Upper lobe of left lung (tissue), 6 donors: ENCODE measurements at places on chromosomes 4 and X. TPM values are rescaled to one million over a fixed set of nuclear protein-coding genes. Genes with fewer than 3 reads are reported as not detected.

PPP2R2C gene
- total RNA-seq, result 0.09 TPM

CXCR3 gene
- total RNA-seq, result 0.76 TPM

SLITRK2 gene
- 0.30 TPM for total RNA-seq

ARX gene
- total RNA-seq, result 0.39 TPM

ABCE1 gene
- 45.9 TPM for total RNA-seq

SORCS2 gene
- total RNA-seq, result 28.3 TPM

NUDT9 gene
- 18.2 TPM for total RNA-seq

RPL34 gene
- 382 TPM for total RNA-seq

DNA sequence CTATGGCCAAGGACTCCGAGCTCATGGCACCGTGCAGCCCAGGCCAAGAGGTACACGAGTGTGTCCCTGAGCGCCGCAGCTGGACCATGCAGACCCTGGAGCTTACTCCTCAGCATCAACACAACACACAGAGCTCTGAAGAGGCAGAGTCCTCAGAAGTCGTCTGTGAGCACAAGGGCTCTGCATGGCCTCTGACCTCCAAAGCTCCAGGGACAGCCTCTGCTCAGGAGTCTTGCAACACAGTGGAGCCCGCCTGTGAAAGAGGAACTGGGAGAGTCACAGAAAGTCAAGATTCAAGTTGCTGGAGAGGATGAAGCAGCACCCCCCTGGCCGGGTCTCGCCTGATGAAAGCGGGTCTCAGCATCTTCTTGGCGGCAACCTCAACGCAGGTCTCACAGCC, 2.9 kb downstream of the LRPAP1 start:
- peak; percentile 78 for DNase-seq

DNA sequence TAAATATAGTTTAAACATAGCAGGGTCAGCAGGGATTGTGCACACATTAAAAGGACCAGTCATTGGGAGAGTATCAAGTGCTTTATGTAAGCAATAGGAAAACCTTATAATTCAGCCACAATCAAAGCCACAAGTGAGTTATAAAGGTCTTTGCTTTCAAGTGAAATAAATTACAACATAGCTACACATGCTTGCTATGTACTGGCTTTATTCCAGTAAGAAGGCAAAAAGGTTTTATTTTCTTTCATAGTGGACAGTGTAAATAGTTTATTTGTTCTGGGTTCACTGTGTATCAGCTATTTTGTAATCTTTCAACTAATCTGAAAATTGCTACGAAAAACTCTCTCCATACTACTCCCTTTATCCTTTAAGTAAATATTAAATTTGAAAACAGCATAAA, 691.4 kb downstream of the PCDH7 start:
- DNase-seq, result no peak

GRCh38 chr4:42371305-42372252, 25.7 kb upstream of the SHISA3 start:
- DNase-seq, result no peak

DNA sequence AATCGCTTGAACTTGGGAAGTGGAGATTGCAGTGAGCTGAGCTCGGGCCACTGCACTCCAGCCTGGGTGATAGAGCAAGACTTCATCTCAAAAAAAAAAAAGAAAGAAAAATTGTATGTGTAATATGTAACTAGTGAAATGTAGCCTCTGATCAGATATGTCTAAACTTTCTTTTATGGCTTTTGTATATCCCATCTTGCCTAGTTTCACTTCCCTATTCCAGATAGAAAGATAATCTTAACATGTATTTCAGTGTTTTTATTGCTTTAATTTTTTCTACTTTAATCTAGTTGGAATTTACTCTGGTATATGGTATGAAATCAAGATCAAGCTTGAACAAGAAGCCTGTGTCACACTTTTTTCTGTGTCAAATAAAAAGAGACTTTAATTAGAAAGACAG, 1.9 kb upstream of the ZNF41 start:
- DNase-seq, result no peak

GRCh38 chrX:19683817-19684216, 168.5 kb upstream of the MAP3K15 start:
- DNase-seq, result no peak

DNA sequence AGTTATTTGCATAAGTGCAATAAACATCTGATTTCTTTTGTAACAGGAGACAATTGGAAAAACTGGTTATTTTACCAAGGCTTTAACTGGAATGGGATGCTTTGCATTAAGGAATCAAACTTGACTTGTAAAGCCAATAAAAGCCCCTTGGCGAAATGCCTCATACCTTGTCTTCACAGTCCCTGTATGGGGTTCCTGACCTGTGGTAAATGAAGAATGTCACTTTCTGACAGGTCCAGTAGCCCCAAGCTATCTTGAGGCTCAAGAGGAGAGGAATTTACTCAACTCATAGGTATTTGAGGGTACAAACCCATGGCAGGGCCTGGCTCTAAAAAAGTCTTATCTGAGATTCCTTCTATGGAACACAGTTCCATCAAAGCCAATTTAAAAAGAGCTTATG, 78.0 kb downstream of the ACOX3 start:
- no peak for DNase-seq

GRCh38 chr4:128831531-128832242, 22.2 kb downstream of the JADE1 start:
- DNase-seq, result no peak

DNA sequence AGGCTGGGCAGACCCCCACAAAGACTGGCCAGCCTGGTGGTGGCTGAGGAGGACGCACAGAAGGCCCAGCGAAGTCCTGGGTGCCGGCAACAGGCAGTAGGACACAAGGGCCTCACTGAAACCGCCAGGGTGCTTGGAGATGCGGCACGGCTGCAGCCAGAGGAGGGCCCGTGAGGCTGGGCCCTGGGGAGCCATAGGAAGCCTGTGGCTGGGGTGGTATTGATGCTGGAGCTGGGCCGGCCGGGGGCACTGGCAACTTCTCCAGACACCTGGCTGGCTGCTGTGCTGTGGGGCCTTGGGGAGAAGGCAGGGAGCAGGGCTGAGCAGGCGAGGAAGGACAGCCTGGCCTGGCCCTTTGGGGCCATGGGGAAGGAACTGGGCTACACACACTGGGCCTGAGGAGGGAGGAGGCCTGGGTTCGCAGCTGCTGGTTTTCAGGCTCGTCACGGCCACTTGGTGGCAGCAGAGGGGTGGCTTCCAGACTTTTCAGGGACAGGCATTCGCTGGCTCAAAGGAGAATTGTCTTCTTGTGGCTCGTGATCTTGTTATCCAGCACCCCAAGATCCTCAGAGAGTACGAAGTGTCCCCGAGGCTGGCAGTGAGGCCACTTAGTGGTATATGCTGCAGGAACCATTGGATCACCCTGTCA, 37.2 kb downstream of the ATP2B3 start:
- DNase-seq, result peak; percentile 47

GRCh38 chrX:65821721-65822496, 154.5 kb downstream of the MSN start:
- peak; percentile 30 for DNase-seq

GRCh38 chr4:157751631-157752030, 421.2 kb downstream of the GASK1B start:
- no peak for DNase-seq

- no peak for DNase-seq
Observed at GRCh38 chr4:123403080-123403604, 6.5 kb downstream of the SPRY1 start.

DNA sequence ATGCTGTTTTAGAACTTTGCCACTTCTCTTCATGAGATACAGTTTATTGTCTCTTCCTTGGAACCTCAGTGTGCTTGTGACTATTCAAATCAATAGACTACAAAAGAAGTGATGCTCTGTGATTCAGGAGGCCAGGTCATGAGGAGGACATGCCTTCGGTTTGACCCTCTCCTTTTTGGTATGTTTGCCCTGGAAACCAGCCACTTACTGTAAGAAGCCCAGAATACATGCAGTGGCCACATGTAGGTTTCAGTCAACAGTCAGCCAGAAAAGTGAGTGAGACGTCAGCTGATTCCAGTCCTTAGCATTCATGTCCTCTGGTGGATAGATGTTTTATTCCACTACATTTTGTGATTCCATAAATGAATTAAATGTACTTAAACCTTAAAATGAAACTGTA, 328.7 kb downstream of the PCDH18 start:
- no peak for DNase-seq
